ENCODE measurements at places on chromosomes 6 and 20. TPM values are rescaled to one million over a fixed set of nuclear protein-coding genes. Genes with fewer than 3 reads are reported as not detected.

CFAP61 gene
- total RNA-seq: not detected

OXT gene
- not detected for total RNA-seq

COL19A1 gene
- 0.16 TPM for total RNA-seq

EDN1 gene
- total RNA-seq: 0.16 TPM

OR2J3 gene
- not detected for total RNA-seq

WFDC10B gene
- 0.26 TPM for total RNA-seq

CRYBG1 gene
- 8.0 TPM for total RNA-seq

KIFC1 gene
- total RNA-seq: 2.7 TPM

PAK5 gene
- not detected for total RNA-seq

ADGB gene
- not detected for total RNA-seq

GPX5 gene
- not detected for total RNA-seq

ARHGAP40 gene
- total RNA-seq: not detected

IL17A gene
- total RNA-seq: not detected

RSPO3 gene
- 0.77 TPM for total RNA-seq

LCA5 gene
- 5.7 TPM for total RNA-seq

DCDC2 gene
- not detected for total RNA-seq

CLPSL2 gene
- total RNA-seq: not detected

GSTA3 gene
- 0.17 TPM for total RNA-seq

CEP162 gene
- total RNA-seq: 6.4 TPM

STMND1 gene
- total RNA-seq: not detected

PGC gene
- total RNA-seq: not detected

ALDH8A1 gene
- 0.09 TPM for total RNA-seq

PAQR8 gene
- total RNA-seq: 3.0 TPM

NKAPL gene
- 2.0 TPM for total RNA-seq

MICB gene
- total RNA-seq: 3.1 TPM

ANKRD66 gene
- total RNA-seq: not detected

SLC22A2 gene
- not detected for total RNA-seq

BNIP5 gene
- total RNA-seq: under 0.01 TPM

NNAT gene
- 0.26 TPM for total RNA-seq

PM20D2 gene
- 0.63 TPM for total RNA-seq

TRIM10 gene
- not detected for total RNA-seq

PI16 gene
- 4.7 TPM for total RNA-seq

CTAGE9 gene
- not detected for total RNA-seq

CENPQ gene
- 1.8 TPM for total RNA-seq

TFAP2D gene
- not detected for total RNA-seq

MEP1A gene
- not detected for total RNA-seq

HSD17B8 gene
- total RNA-seq: 10.9 TPM

GMPR gene
- total RNA-seq: 4.4 TPM

SOBP gene
- 3.9 TPM for total RNA-seq

PBOV1 gene
- total RNA-seq: not detected

NT5E gene
- 331 TPM for total RNA-seq

CALHM5 gene
- total RNA-seq: 8.4 TPM

LRRN4 gene
- not detected for total RNA-seq

WTAP gene
- total RNA-seq: 96.6 TPM

CYP39A1 gene
- total RNA-seq: 2.2 TPM

FAM229B gene
- total RNA-seq: 24.0 TPM

SEL1L2 gene
- not detected for total RNA-seq

KCNB1 gene
- total RNA-seq: 0.17 TPM

ZNF391 gene
- total RNA-seq: 1.0 TPM

FHL5 gene
- total RNA-seq: not detected

HRH3 gene
- total RNA-seq: not detected

KCNK16 gene
- not detected for total RNA-seq

BEND6 gene
- 13.1 TPM for total RNA-seq
